ENCODE measurements at places on chromosomes 11 and 22.

DNA sequence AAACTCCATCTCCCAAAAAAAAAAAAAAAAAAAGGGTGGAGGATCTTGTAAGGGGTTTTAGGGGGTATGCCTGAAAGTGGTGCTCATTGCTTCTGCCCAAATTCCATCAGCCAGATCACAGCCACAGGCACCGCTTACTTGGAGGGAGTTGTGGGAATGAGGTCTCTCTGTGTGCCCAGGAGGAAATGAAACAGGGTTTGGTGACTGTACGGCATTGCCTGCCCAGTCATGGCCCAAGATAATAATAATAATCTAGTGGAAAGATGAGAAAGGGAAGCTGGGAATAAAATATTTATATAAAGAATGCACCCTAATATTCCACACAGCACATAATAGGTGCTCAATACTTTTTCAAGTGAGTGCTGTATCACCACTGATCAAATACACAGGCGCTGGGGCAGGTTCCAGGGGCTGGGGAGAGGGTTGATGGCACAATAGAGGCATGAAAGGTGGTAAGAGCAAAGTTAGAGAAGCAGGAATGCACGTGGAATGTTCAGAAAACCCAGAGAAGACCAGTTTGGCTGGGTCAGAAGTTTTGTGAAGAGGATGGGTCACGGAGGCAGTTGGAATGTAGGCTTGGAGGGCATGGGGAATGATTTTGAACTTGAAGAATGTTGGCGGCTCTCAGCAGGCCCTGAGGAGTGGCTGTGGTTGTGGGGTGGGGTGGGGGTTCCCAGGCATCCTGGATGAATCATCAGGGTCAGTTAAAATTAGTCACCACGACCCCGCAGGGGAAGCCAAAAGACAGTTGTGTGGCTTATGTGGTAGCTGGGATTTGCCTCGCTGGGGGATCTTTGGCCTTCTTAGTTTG, 12.5 kb upstream of the MB start:
- DNase-seq, result no peak

DNA sequence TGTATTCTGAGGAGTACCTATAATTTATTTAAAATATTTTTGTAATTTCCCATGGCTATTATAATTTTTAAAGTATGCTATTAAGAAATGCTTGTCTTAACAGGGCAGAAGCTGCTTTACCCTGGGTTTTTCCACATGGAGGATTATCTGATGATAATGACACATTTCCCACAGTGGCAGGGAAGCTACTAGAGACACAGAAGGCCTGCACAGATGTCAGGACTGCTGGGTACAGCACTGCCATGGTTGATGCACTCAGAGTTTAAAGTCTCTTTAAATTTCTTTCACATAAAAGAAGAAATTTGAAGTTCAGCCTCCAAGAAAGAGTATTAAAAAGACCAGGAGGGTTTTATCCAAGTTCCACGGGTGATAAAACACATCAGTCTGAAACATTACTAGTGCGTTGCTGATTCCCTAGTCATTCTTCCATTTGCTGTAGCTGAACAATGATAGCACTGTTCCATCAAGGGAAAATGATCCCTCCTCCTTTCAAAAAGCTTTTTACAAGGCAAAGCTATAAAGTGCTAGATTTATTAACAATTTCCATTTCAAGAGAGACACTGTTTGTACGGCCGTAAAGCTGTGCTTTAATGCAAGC, 363.0 kb downstream of the CNTN5 start:
- no peak for DNase-seq

DNA sequence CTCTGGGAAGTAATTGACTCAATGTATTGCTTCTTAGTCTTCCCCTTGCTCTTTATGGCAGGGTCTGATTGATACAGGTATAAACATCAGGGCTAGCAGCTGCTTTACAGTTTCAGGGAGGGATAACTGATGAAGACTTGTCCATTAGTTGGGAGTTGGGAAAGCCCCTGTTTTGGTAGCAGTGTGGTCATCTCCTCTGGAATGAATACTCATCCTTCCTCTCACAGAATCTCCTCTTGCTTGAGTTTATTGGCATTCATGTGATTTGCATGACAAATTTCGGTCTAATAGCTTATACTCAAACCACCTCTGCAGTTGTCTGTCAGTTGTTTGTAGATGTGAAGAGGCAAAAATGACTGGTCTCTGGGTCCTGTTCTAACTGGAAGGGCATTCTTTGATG, 79.7 kb downstream of the FAT3 start:
- DNase-seq, result no peak

GRCh38 chr11:68998390-68998911, 14.6 kb downstream of the MRGPRF start:
- DNase-seq, result no peak

GRCh38 chr11:28690746-28691145, 582.6 kb downstream of the METTL15 start:
- DNase-seq, result no peak

DNA sequence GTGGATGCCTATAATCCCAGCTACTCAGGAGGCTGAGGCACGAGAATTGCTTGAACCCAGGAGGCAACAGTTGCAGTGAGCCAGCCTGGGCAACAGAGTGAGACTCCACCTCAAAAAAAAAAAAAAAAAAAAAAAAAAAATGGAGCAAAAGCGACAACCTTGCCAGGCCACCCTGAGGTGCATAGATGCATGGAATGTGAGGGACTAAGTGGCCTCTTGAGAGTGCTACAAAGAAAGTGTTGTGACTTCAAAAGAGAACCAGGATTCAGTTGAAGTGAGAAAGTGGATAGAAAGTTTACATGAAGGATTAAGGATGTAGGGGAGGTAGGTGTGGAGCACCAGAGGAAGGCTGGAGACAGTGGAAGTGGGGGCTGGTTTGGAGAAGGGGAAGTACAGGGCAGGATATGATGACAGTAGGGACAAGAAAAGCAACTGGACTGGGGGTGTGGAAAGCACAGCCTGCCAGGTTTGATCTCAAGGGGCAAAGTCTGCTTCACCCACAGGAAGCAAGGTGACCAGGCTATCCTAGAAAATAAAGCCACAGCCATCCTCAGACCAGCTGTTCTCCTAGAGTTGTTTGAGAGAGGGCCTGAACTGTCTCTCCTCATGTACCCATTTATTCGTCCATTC, 36.0 kb upstream of the OLFML1 start:
- DNase-seq, result no peak

GRCh38 chr11:75800728-75801361, 14.2 kb upstream of the UVRAG start:
- no peak for DNase-seq

DNA sequence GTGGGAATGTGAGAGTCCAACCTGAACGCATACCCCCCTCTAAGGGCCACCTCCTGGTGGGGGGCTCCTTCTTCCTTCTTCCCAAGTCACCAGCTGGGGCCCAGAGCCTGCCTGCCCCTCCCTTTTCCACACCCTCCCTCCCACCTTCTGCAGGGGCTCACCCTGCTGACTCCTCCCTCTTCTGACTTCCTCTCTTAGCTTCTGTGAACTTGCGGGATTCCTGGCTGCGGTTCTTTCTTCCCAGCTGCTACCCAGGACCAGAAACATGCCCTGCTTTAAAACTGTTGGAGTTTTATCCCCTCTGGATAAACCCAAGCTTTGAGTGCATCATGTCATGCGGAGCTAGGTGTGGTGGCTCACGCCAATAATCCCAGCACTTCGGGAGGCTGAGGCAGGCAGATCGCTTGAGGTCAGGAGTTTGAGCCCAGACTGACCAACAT, 10.2 kb downstream of the LRRC74B start:
- DNase-seq, result no peak

GRCh38 chr11:17564687-17565042, 17.6 kb downstream of the OTOG start:
- DNase-seq, result no peak

- no peak for DNase-seq
Measured at GRCh38 chr11:104106136-104106754, 57.7 kb downstream of the PDGFD start.

DNA sequence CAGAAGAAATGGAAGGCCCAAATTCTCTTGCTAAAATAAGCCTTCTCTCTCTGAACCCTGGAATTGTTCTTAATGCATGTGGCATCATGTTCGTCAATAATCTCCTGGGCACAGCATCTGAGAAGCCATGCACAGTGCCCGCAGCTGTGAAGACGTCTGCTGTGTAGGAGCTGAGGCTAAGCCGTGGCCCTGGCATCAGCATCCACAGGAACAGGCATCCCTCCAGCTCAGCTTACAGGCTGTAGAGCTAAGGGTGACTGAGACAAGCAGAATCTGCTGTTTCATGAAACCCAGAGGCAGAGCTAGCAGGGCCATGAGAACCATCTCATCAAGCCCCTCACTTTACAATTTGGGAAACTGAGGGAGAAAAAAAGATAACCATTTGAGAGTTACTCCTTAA, 60.6 kb downstream of the SEZ6L start:
- no peak for DNase-seq

GRCh38 chr11:103709371-103709770, 327.1 kb upstream of the DDI1 start:
- DNase-seq, result no peak

- DNase-seq, result no peak
Measured at GRCh38 chr11:11577932-11578911, 43.6 kb downstream of the GALNT18 start.

DNA sequence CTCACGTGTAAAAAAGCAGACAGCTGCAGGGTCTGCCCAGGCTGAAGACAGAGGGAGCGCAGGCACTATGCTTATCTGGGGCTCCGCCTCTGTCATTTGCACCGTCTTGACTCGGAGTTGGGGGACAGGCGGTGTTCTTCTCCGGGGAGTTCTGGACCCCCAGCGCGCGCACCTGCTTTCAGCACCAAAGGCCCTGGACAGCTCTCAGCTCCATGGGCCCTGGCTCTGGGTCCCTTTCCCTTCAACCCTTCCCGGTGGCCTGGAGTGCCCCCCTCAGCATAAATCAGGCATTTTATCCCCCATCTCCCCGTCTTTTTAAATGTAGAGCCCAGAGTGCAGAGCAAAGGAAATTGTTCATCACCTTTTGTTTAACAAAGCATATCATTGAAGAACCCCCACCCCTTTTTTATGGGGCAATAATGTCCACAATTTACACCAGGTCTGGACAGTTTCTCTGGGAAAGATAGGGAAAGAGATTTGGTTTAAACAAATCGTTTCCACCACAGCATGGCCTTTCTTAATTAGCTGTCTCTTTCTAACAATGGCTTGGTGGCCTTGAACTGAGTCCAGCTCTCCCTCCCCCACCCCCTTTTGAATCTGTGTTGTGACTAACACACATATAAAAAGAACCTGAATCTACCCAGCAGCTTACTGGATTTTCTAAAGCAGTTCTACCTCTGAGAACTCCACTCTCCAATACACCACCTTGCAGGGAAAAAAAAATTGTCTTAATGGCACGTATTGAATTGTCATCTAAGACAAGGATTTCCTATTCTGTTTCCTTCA, 1.7 kb downstream of the SEZ6L start:
- no peak for DNase-seq
